ENCODE measurements at places on chromosomes 11 and 22. TPM values are rescaled to one million over a fixed set of nuclear protein-coding genes. Genes with fewer than 3 reads are reported as not detected.

Gene TBX10
- total RNA-seq: not detected

DNA sequence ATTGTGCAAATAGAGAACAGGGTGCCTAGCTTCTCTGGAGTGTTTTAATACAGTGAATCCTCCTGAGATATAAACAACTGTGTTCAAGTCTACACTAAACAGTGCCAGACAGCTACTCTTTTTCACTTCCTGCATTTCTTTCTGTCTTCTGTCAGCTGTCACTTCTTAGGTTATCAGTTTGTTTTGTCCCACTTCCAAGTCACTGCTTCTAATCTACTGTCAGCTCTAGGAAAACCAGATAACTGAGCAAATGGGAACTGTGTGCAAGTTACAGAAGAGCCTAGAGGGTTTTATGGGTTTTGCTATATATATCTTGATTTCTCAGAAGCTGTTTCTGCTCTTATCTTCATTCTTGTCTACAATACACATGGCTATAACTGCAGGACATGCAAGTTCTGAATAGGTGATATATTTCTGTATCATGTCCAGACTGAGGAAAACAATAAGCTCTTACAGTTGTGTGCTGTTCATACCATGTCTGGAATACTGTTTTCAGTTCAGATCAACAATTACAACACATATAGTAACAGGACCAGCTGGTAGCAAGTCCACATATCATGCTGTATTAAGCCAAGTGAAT is 5.8 kb downstream of the PITPNB start:
- H3K27me3 ChIP-seq: no peaks in the 10 kb centered on the region
- peaks cover 26% of the 10 kb centered on the region for H3K36me3 ChIP-seq
- DNase-seq: no peak
- H3K27ac ChIP-seq: no peak overlapping the region
- H3K4me3 ChIP-seq: no peak overlapping the region

Gene NTM
- not detected for total RNA-seq

Gene HSPB2
- not detected for total RNA-seq

Gene EHF
- 0.30 TPM for total RNA-seq

- H3K27me3 ChIP-seq: no peaks in the 10 kb centered on the region
- no peaks in the 10 kb centered on the region for H3K36me3 ChIP-seq
- no peak overlapping the region for H3K4me3 ChIP-seq
- DNase-seq: no peak
- peaks cover 5% of the 10 kb centered on the region for H3K4me1 ChIP-seq
These were observed 41.7 kb upstream of the LMO2 start for GRCh38 chr11:33933602-33934001.

DNA sequence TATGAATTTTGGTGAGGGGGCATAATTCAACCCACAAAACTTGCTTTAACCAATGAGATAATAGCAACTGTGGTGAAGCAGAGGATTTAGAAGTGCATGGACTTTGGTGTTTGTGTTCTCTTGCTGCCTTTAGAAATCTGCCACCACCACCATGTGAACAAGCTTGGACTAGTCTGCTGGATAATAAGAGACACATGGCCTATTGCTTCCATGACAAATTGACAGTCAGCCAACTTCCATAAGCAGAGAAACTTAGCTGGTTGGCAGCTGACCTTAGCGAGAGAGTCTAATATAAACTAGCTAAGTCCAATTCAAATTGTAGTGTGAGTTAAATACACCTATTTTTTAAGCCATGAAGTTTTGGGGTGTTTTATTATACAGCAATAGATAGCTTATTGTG is 482.1 kb upstream of the ANO5 start:
- no peak overlapping the region for H3K4me3 ChIP-seq
- H3K36me3 ChIP-seq: no peaks in the 10 kb centered on the region
- no peak overlapping the region for H3K27ac ChIP-seq
- H3K27me3 ChIP-seq: no peaks in the 10 kb centered on the region

DNA sequence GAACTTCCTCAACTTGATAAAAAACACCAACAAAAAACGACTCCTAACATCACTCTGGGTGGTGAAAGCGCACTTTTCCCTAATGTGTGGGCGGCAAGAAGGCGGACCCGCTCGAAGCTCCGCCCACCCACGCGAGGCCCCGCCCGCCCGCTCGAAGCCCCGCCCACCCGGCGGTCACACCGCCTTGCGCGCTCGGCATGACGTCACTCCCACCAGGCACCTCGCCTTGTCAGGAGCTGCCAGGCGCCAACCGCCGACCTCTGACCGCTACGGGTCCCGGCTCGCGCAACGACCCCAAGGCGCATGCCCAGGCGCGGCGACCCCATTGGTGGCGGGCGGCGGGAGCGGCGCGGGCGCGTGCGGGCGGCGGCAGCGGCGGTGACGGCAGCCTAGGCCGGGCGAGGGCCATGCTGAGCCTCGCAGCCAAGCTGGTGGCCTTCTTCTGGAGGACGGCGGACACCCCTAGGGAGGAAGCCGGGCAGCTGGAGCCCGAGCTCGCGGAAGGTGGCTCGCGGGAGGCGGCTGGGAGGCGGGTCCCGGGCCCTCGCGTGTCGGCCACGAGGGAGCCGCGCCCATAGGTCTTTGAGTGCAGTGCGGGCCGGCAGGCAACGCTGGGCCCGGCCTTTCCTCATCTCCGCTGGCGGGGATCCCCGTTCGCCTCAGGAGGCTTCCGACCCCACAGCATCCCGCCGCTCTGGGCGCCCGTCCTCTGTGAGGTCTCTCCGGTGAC is at the start of gene MOV10L1:
MOV10L1 (plus strand) TSS at position 325 of the 730 bp plus-strand sequence; CDS start at position 408, 83 bp downstream.
- peaks cover 20% of the 10 kb centered on the region for H3K27me3 ChIP-seq
- no peak within 1 kb of the TSS for H3K27ac ChIP-seq
- H3K4me3 ChIP-seq: no peak within 1 kb of the TSS
- no peaks in the 10 kb centered on the region for H3K36me3 ChIP-seq
- H3K4me1 ChIP-seq: peaks cover 4% of the 10 kb centered on the region

GRCh38 chr22:31588970-31589675 is 72.9 kb downstream of the PISD start:
- no peaks in the 10 kb centered on the region for H3K27me3 ChIP-seq
- DNase-seq: no peak
- H3K36me3 ChIP-seq: peaks cover 49% of the 10 kb centered on the region
- peaks cover 15% of the 10 kb centered on the region for H3K4me1 ChIP-seq
- no peak overlapping the region for H3K27ac ChIP-seq

DNA sequence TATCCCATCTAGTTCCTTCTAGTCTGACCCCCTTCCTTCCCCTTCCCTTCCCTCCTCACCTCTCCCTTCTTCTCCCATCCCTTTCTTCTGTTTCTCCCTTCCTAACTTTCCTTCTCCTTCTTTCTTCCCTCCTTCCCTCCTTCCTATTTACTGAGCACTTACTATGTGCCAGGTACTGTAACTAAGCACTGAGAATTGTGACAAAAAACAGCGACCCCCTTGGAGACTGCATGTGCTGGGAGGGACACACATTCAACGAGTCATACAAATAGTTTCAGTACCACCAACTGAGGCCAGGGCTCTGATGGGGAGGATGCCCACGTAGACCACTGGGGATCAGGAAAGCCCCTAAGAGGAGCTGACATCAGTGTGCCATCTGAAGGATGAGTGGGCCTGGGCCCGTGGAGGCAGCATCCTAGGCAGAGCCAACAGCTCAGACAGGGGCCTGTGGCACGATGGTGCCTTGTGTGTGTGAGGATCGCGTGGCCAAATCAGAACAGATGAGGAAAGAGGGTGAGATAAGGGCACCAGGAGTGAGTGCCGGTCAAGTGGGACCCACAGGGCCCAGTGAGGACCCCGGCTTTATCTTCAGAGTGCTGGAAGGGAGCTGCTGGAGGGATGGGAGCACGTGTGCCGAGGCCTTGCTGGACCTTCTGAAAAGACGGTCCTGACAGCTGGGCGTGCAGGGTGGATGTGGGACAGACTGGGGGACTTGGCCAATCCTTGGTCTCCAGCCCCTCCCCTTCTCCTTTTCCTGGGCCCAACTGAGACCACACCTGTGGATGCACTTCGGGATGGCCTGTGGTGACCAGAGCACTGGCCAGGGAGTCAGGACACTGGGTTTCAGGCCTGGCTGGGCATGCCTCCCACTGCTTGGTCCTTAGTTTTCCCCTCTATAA is 38.4 kb upstream of the CRYBB3 start:
- H3K27ac ChIP-seq: no peak overlapping the region
- no peak overlapping the region for H3K4me3 ChIP-seq
- DNase-seq: no peak
- H3K27me3 ChIP-seq: no peaks in the 10 kb centered on the region

- no peaks in the 10 kb centered on the region for H3K36me3 ChIP-seq
- no peak overlapping the region for H3K27ac ChIP-seq
- no peak overlapping the region for H3K4me3 ChIP-seq
- peaks cover 2% of the 10 kb centered on the region for H3K27me3 ChIP-seq
These were observed 24.3 kb upstream of the PICK1 start for GRCh38 chr22:38032681-38033521.

Gene LIN7C
- total RNA-seq: 25.4 TPM

DNA sequence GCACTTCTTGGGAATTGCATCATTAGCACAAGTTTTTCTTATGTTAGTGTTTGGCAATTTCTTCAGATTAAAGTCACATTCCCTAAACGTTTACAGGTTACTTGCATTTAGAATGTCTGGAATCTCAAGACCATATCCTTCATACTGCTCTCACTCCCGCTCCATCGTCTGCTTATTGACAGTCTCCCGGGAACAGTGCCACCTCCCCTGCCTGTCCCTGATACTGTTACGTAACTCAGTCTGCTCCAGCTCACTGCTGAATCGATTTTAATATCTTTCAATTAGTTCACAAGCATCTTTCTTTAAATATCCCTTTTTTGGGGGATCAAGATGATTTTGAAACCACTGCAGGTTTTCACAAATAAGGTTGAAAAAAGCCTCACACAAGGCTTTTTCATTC is 48.2 kb downstream of the GLYATL2 start:
- H3K4me3 ChIP-seq: no peak overlapping the region
- no peak overlapping the region for H3K27ac ChIP-seq
- no peak for DNase-seq

Gene KLHL35
- total RNA-seq: 2.9 TPM

- peaks cover 59% of the 10 kb centered on the region for H3K27me3 ChIP-seq
- no peak within 1 kb of the TSS for H3K27ac ChIP-seq
- no peak for DNase-seq
- H3K4me1 ChIP-seq: peaks cover 11% of the 10 kb centered on the region
- peak within 1 kb of the TSS; percentile 7 for H3K4me3 ChIP-seq
These were observed at the start of gene TUB for GRCh38 chr11:8080674-8081590. TSS of gene TUB (plus strand) at chr11:8081211. CDS start at chr11:8081511, 300 bp downstream.

DNA sequence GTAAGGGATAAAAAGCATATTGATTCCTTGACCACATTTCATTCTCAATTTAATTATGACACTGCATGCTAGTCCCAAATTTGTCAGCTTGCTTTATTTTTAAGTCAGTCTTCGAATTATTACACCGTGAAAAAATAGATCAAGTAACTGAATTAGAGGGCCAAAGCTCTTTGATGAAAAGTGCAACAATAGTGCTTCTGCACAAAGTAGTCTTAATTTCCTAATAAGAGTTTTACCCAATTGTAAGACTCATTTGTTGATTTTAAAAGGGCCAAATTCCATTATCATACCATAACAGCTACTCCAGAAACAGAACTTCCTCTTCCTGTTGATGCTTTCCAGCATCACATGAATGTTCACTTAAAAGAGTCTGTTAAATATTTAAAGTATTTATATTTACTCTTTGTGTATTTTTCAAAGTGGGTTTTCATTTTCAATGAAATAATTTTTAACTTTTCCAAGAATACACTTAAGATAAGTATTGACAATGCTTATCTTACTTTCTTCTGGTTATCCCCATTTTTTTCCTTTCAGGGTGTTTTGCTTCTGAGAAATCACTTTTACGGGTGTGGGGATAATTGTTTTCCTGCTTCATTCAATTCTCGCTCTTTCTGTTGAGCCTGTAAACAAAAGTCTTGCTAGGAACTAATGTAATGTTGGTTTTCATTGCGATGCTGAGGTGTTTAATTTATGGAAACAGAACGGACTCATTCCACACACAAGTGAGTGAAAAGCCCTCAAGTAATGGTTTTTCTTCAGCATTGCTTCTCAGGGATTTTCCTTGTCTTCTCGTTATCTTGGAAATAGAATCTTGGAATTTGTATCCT is 2.1 kb downstream of the ARHGEF12 start:
- no peak overlapping the region for H3K27ac ChIP-seq
- peaks cover 13% of the 10 kb centered on the region for H3K27me3 ChIP-seq
- H3K36me3 ChIP-seq: no peaks in the 10 kb centered on the region

DNA sequence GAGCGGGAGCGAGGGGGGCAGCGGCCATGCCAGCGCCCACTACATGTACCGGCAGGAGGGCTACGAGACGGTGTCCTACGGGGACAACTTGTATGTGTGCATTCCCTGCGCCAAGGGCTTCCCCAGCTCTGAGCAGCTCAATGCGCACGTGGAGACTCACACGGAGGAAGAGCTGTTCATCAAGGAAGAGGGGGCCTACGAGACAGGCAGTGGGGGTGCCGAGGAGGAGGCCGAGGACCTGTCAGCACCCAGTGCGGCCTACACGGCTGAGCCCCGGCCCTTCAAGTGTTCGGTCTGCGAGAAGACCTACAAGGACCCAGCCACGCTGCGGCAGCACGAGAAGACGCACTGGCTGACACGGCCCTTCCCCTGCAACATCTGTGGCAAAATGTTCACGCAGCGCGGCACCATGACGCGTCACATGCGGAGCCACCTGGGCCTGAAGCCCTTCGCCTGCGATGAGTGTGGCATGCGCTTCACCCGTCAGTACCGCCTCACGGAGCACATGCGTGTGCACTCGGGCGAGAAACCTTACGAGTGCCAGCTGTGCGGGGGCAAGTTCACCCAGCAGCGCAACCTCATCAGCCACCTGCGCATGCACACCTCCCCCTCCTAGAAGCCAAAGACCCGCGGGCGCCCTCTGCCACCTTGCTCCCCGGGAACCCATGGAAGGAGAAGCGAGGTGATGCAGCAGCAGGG is 20.9 kb upstream of the TMEM191C start:
- H3K27me3 ChIP-seq: no peaks in the 10 kb centered on the region
- no peaks in the 10 kb centered on the region for H3K4me1 ChIP-seq
- no peak for DNase-seq
- no peak overlapping the region for H3K27ac ChIP-seq
- peaks cover 18% of the 10 kb centered on the region for H3K36me3 ChIP-seq
- H3K4me3 ChIP-seq: no peak overlapping the region

- no peak overlapping the region for H3K27ac ChIP-seq
- no peak for DNase-seq
- no peak overlapping the region for H3K4me3 ChIP-seq
These were observed 13.6 kb downstream of the XRRA1 start for GRCh38 chr11:74935285-74935684.

Gene MS4A12
- not detected for total RNA-seq

DNA sequence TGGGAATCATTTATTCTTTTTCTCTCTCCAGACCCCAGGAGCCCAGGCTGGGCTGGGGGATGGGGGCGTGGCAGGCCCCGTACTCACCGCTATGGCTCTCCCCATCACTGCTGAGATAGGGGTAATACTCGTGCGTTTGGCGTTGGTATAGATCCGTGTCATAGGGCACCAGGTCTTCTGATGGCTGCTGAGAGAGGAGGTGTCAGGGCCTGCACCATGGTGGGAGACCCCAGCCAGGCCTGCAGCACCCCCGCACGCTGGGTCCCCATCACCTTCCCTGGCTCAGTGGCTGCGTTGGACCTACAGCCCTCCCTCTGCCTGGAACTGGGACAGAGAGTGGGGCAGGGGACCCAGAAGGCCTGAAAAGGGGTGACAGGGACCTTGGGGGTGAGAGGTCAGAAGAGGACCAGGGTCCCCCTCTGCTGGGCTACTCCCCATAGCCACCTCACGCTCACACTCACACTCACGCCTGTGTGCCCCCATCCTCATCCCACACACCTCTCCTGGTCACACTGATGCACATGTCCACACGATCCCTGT is 2.7 kb downstream of the SPI1 start:
- H3K4me1 ChIP-seq: no peaks in the 10 kb centered on the region
- no peaks in the 10 kb centered on the region for H3K27me3 ChIP-seq
- H3K4me3 ChIP-seq: no peak overlapping the region
- DNase-seq: no peak

Gene RFPL2
- 0.60 TPM for total RNA-seq

Data from T-cell (primary cell).